ENCODE measurements at places on chromosomes 16 and 17.

DNA sequence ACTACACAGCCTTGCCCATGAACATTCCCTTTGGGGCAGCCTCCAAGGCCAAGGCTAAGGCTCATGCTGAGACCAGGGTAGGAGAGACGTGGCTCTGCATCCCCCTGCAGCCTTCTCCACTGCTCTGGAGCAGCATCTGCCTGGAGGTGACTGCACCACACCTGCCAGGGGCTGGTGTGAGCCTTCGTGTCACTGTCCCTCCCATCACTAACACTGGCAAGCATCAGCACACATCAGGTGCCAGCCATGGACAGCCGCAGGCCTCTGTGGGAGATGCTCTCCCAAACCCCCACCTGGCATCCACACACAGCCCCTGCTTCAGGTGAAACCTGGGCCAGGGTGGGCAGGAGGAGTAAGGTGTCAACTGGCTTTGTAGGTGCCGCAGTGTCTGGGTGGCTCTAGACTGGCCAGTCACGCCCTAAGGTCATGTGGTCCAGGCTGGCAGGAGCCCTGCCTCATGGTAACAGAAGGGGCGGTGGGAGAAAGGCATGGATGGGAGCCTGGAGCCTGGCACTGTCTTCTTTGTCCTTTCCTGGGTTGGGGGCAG is 18.1 kb upstream of the MTSS2 start:
- no peak for DNase-seq

GRCh38 chr17:74408262-74408661 is 23.6 kb upstream of the GPRC5C start:
- no peak for DNase-seq

GRCh38 chr17:83057397-83057761 is 22.0 kb upstream of the METRNL start:
- no peak for DNase-seq

DNA sequence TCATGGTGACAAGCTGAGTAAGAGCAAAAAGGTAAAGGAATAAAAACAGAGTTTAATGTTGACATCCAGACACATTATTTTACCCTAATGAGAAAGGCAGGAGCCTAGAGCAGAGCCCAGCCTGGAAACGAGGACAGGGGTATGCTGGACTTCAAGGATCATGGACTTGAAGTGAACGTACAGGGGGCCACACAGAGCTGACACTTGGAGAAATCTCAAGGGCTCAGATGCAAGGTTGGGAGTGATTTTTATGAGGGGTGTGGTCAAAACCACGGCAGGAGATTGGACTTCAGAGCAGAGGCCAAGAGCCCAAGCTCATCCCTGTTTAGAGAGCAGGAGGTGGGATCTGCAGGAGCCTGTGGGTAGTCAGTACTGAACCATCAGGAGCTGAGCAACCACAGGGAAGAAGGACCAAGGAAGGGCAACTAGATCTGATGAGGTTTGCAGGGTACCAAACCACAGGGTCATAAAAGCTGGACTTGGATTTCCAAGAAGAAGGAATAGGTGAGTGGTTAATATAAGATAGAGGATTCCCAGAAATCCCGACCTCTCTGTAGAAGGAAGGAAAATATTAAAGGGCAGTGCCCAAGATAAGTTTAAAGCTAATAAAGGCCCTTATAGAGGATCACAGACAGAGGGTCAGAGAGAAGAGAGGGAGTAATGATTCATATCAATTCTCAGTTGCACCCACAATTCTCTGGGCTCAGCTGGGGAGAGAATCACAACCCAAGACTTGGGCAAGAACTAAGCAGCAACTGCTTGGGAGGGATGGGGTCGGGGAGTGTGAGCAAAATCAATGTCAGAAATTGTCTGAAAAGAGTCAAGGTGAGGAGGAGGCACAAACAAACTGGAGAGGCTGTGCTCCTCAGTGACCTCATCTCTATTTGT is 331.7 kb downstream of the SOX9 start:
- no peak for DNase-seq

DNA sequence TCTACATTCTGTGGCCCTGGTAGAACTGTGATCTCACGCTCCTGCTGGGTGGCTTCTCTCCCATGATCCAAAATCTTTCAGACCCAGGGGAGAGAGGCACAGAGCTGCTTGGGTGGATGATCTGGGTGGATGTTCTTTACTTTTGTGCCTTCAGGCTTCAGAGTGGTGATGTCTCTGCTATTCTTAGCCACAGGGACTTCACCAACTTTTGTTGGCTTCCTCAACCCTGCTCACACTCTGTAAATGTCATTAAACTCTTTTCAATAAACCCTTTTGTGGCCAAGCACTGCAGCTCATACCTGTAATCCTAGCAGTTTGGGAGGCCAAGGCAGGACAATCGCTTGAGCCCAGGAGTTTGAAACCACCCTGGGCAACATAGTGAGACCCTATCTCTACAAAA is 7.6 kb downstream of the CLEC10A start:
- no peak for DNase-seq

DNA sequence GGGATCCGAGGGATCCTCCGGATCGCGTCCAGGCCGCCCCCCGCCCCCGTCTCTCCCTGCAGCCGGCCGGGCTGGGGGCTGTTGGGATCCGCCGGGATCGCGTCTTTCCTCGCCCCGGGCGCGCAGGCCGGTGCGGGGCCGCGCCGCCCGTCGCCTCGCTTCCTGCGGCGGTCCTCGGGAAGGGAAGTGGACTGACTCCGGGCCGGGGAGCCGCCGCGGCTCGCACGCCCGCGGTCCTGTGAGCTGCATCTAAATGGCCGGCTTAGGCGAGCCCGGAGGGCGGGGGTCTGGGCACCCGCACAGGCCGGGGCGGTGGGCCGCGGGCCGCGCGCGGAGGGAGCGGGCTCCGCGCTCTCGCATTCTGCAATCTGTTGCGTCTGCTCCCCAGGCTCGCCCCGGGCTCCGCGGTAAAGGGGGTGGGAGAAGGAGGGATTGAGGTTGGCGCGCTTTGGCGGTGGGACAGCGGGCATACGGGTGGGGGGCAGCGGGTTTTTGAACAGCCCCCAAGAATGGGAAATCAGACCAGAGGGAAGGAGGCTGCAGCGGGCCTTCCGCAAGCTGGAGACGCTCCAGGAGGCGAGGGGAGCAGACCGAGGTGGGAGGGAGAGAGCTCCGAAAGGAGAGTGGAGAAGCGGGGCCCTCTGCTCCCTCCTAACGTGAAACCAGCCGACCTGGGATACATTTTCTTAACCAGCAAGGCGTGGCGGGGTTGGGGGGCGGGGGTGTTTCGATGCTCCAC is 2.2 kb downstream of the TMEM132E start:
- DNase-seq = no peak

Data from activated T-cell treated with anti-CD3 and anti-CD28 coated beads for 24 hours (primary cell).